ENCODE measurements at places on chromosomes 7 and 10. TPM values are rescaled to one million over a fixed set of nuclear protein-coding genes. Genes with fewer than 3 reads are reported as not detected.

Gene ZWINT
- total RNA-seq, result 86.4 TPM

Gene CYP2C19
- 0.41 TPM for total RNA-seq

Gene PRSS2
- total RNA-seq, result not detected

- peak; percentile 47 for DNase-seq
Observed at GRCh38 chr10:92697663-92698511, 8.1 kb downstream of the HHEX start.

DNA sequence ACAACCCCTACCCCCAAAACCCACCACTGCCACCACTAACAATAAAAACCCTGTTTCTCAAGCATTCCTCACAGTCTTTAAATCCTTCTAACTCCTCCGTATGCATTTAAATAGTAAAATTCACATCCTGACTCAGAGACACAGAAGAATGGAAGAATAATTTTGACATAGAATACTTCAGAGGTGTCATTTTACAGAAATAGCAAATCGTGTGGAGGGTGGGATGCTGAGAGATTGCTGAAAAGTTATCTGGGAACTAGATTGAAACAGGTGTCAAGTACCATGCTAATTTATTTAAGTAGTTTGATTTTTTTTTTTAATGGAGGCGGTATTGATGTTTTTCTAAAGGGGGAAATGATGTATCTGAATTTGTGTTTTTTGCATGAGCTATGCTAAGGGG is 575.2 kb upstream of the TPK1 start:
- no peak for DNase-seq

GRCh38 chr10:77692782-77693181 is 55.2 kb upstream of the KCNMA1 start:
- DNase-seq, result no peak

DNA sequence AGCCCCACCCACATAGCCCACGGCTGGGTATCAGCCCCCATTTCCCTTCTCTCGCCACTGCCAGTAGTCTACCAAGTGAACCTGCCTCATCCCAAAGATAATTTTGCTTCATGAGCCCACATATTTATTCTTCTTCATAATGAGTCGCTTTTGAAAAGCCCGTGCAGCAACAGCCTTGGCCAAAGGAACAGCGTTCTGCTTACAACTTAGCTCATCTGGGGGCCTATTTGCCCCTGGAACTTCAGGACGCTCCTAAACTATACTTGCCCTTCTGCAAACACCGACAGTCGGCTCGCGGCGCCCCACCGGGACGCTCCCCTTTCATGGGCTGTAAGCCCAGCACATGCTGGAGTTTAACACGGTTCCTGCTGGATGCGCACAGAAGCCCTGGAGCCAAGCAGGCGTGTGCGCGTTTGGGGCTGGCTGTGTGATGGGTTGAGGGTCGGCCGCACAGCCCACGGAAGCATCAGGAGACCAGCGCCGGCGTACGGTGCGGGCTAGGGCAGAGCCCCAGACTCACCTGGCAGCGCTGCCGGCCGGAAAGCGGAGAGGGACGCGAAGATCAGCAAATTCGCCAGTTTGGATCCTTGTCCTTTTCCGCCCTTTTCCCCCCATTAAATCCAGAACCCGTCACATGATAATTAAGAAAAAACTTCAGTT is 370 bp downstream of the TMEM60 start:
- DNase-seq, result no peak

GRCh38 chr10:73889014-73889413 is 14.7 kb upstream of the CAMK2G start:
- DNase-seq, result peak; percentile 41
